ENCODE measurements at places on chromosomes 4 and X.

DNA sequence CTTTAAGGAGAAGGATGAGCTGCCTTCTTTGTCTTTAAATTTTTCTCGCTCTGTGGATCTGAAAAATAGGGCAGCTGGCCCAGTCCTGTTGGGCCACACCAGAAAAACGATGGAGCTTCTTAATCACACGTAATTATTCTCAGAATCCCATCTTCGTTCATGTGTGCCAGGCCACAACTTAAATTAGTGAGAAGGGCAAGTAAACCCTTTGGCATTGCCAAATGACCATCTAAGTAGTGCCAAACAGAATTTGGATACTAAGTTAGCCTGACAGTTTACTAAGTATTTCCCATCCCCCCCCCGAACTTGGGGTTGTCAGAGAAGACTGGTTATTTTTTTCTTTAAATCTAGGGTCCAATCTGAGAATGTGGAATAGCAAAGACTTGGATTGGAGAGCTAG lies 62.0 kb downstream of the CASP3 start:
- no peak for DNase-seq

- DNase-seq, result no peak
These were observed 418.6 kb downstream of the INPP4B start for GRCh38 chr4:142427456-142427855.

DNA sequence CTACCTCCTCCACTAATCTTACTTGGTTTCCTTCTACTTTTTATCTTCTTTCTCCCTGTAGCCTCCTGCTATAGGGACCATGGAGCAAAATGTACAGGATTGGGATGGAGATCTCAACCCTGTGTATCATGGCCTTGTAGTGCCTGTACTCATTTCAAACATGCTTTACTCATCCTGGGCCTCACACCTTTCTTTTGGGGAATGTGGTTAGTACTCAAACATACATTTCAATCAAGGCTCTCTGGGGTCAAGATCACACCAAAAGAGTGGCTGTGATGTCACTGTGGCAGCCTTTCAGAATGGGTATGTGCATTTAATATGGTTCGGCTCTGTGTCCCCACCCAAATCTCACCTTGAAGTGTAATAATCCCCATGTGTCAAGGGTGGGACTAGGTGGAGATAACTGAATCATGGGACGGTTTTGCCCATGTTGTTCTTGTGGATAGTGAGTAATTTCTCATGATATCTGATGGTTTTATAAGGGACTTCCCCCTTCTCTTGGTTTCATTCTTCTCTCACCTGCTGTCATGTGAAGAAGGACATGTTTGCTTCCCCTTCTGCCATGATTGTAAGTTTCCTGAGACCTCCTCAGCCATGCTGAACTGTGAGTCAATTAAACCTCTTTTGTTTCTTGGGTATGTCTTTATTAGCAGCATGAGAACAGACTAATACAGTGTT lies 205.1 kb downstream of the RASL11B start:
- DNase-seq, result no peak

DNA sequence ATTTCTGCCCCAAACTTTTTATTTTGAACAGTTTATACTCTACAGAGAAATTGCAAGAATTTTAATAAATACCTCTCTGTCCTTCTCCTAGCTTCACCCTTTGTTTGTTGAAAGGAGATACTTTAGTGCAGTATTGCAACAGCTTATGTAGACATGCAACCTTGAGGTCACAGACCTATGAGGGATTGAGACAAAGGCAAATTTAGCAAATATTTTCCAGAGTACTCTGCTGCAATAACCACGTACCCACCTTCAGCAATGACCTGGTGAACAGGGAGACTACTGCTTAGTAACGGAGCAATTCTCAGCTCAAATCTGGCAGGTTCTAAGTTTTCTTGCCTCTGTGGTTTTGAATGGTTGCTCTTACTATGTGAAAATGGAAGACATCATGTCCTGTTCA lies 13.2 kb downstream of the FGA start:
- DNase-seq, result no peak

DNA sequence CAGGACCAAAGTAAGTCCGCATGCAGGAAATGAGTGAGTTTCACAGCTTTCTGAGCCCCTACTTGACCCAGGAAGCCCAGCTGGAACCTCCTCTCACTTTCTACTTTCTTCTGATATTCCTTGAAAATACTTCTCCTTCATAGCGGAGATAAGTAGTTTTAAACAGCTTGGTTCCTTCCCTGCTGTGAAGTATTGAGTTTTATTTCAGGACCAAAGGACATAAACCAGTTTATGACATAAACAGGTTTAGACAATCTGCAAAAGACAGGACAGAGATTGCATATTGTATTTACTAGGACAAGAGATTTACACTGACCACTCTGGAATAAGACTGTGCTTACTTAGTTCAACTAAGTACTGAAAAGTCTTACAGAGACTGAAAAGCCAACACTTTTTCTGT lies 54.8 kb downstream of the PAGE2 start:
- DNase-seq, result no peak

DNA sequence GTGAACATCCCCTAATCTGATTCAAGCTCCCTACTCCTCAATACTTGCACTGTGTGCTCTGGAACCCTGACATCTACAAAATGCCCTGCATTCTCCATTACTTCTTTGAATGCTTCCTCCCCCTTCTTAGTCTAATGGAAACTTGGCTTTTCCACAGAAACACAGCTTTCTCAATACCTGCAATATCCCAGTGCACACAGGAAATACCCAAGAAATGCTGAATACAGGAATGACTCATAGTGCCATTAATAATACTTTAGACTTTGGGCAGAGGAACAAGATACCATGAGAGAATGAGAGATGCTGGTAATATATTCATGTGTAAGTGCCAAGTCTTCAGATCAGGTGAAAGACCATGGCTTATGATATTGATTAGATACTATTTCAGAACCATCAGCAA lies 5.6 kb downstream of the QRFPR start:
- DNase-seq, result no peak

- DNase-seq, result no peak
These were observed 51.7 kb downstream of the BCORL1 start for GRCh38 chrX:130034178-130034577.

DNA sequence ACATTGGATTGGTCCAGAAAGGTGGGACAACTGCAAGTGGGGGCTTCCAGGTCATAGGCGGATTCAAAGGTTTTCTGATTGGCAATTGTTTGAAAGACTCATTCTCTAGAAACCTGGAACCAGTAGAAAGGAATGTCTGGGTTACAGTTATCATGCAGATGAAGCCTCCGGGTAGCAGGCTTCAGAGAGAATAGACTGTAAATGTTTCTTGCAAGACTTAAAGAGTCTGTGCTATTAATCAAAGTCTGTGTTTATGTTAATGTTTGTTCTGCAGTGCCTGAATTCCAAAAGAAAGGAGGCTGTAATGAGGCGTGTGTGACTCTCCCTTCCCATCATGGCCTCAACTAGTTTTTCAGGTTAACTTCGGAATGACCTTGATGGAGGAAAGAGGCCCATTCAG lies 43.9 kb upstream of the GC start:
- no peak for DNase-seq

GRCh38 chrX:16756724-16757123 lies 29.5 kb upstream of the TXLNG start:
- DNase-seq, result no peak

DNA sequence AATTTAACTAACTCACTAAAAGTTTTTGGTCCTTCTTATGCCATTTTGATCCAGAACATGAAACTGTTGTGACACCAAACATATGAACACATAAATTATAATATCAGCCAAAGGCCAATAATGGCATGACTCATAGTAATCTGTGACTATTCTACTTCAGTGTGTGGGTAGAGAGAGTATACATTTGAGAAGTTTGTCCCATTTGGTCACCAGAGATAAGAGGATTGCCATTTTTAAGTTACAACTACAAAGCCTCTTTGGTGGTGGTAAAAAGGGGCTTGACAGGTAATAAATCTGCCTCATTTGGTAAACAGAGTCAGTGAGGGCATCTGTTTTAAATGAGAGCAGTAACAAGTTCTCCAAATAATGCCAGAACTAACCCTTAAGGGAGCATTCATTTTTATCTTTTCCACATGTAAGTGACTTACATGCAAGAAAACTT lies 117.9 kb downstream of the TBC1D19 start:
- no peak for DNase-seq

- no peak for DNase-seq
These were observed 431.8 kb upstream of the HTR2C start for GRCh38 chrX:114152130-114152529.

- DNase-seq, result peak; percentile 65
These were observed at the start of gene BEX5 for GRCh38 chrX:102155806-102156179. TSS of gene BEX5 (minus strand) at chrX:102155977. CDS start at chrX:102154265, 1,712 bp downstream.

- no peak for DNase-seq
These were observed 119.8 kb downstream of the AMELX start for GRCh38 chrX:11412715-11413623.

GRCh38 chr4:122930862-122931261 lies 8.5 kb upstream of the NUDT6 start:
- DNase-seq, result no peak

DNA sequence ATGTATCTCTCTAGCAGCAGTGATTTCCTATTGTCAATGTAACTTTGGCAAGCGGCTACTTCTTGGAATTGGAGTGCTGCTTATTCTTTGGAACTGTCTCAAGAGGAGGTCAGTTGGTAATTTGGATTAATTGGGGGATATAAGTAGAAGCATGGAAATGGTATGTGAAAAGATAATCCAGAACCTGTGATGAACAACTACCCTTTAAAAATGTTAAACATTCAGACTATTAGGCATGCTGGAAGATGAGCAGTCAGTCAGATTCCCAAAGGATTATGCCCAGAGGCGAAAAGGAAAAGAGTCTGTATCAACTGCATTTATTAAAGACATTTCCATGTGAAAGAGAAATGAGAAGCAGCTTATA lies 62.5 kb downstream of the SEC24D start:
- DNase-seq, result no peak

- no peak for DNase-seq
These were observed 359.0 kb upstream of the ATOH1 start for GRCh38 chr4:93469560-93469959.

DNA sequence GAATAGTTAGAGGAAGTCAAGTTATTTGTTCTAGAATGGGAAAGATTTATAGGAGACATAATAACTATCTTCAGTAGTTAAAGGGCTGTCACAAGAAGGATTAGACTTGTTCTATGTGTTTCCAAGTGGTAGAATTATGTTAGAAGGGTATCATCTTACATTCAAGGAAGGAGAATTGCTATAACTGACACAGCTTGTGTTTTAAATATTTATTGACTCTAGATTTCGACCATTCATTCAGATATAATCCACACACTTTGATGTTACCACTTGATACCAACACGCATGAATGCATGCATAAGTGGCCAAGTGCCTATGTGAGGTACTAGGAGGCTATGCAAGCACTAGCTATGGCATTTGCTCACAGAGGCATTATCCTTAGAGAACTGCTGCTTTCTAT lies 122.7 kb downstream of the CCNB3 start:
- DNase-seq, result no peak

GRCh38 chrX:23514082-23514481 lies 153.2 kb upstream of the PRDX4 start:
- no peak for DNase-seq

DNA sequence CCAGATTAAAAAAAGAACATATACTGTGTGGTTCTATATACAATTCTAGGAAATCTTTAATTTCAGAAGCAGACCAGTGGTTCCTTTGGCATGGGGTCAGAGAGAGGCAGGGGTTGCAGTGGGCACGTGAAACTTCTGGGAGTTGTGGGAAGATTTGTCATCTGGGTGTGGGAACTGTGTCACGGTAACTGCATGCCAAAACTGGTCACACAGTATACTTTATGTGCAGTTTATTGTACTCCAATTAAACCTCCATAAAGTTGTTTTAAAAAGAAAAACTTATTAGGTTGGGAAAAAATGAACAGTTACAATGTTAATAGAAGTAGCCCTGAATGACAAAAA lies 26.7 kb upstream of the STS start:
- no peak for DNase-seq

DNA sequence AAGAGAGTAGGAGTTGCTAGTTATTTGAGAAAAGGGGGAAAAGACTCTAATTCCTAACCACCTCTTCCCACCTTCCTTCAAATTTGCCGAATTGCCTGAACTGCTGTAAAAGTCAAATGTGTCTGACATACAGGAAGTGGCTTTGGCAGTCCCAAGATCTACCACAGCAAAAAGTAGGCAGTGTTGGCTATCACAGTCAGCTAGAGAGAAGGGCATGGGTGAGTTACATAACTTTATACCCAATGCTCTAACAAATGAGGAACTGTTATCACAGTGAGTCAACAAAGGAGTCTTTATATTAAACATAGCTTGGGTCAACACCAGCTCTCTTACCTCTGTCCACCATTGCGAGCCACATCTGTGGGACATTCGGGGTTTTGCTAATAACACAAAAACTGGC lies 2.4 kb upstream of the MBNL3 start:
- DNase-seq, result no peak

GRCh38 chr4:127503111-127503510 lies 129.6 kb upstream of the INTU start:
- DNase-seq, result no peak

GRCh38 chr4:177190995-177191580 lies 118.6 kb upstream of the NEIL3 start:
- no peak for DNase-seq

- DNase-seq, result no peak
These were observed 12.4 kb downstream of the SMIM14 start for GRCh38 chr4:39626261-39626660.

DNA sequence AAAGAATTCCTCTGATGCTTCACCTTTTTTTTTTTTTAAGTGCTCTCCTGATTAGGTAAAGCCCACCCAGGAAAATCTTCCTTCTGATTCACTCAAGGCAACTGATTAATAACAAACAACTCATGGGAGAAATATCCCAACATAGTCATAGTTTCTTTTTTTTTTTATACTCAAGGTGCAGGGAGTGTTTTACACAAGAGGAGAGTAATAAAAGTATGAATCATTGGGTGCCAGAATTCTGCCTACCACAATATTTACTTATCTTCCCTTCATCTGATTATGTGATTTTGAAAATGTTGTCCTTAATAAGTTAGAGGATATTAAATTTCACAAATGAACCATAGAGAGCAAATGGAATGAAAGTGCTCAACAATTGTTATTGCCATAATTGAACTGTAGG lies 329.9 kb downstream of the TECRL start:
- DNase-seq, result no peak

DNA sequence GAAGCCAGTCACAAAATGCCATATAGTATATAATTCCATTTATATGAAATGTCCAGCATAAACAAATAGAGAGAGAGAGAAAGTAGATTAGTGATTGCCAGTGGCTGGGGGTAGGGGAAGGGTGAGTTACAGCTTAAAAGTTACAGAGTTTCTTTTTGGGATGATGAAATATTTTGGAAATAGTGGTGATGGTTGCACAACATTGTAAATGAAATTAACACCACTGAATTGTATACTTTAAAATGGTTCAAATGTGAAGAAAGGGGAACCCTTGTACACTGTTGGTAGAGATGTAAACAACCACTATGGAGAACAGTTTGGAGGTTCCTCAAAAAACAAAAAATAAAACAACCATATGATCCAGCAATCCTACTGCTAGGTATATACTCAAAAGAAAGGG lies 131.2 kb upstream of the GPC4 start:
- no peak for DNase-seq

Data from ovary (tissue), 10 donors.